ENCODE measurements at places on chromosomes 6 and 20. TPM values are rescaled to one million over a fixed set of nuclear protein-coding genes. Genes with fewer than 3 reads are reported as not detected.

CST5 gene
- not detected for total RNA-seq

BMP7 gene
- total RNA-seq = not detected

GJA10 gene
- total RNA-seq = not detected

PSORS1C1 gene
- total RNA-seq = 3.0 TPM

SLC44A4 gene
- not detected for total RNA-seq

C6orf58 gene
- not detected for total RNA-seq

CDSN gene
- total RNA-seq = not detected

SLC32A1 gene
- total RNA-seq = not detected

Measured in fibroblast of villous mesenchyme (primary cell).